ENCODE measurements at places on chromosomes 1 and 21. TPM values are rescaled to one million over a fixed set of nuclear protein-coding genes. Genes with fewer than 3 reads are reported as not detected.

GRCh38 chr1:53507116-53507820 is 48.1 kb downstream of the DMRTB1 start:
- H3K4me3 ChIP-seq: no peak overlapping the region
- no peak for DNase-seq
- peaks cover 12% of the 10 kb centered on the region for H3K27me3 ChIP-seq
- no peaks in the 10 kb centered on the region for H3K36me3 ChIP-seq

DNA sequence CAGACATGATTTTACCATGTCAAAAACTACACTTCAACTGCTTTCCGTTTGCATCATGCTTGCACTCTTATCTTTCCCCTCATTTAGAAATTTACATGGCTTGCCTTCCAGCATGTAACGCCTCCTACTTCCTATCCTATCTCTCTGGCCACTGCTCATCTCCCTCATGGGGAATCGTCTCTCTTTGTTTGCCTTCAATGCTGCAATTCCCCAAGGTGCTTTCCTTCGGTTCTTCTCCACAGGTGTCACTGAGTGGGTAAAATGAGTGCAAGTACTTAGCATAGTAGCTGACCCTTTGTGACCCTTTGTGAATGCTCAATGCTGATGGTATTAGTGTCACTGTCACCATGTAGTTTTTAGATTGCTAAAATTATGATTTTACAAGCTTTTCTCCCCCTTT is 63.1 kb downstream of the APP start:
- peaks cover 39% of the 10 kb centered on the region for H3K36me3 ChIP-seq
- no peaks in the 10 kb centered on the region for H3K27me3 ChIP-seq
- no peak overlapping the region for H3K27ac ChIP-seq

GRCh38 chr1:153380711-153381110 is 5.3 kb upstream of the S100A12 start:
- no peak for DNase-seq
- no peaks in the 10 kb centered on the region for H3K36me3 ChIP-seq
- peaks cover 31% of the 10 kb centered on the region for H3K4me1 ChIP-seq
- no peak overlapping the region for H3K4me3 ChIP-seq
- H3K27me3 ChIP-seq: no peaks in the 10 kb centered on the region

DNA sequence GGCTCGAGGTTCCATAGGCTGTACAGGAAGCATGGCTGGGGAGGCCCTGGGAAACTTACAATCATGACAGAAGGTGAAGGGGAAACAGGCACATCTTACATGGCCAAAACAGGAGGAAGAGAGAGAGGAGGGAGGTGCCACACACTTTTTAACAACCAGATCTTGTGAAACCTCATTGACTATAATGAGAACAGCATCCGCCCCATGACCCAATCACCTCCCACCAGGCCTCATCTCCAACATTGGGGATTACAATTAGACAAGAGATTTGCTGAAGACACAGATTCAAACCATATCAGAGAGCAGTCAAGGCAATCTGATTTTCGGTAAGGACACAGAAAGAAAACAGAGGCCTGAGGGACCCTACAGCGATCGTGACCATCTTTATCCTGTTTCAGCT is 41.7 kb downstream of the TNFRSF9 start:
- no peak for DNase-seq
- no peaks in the 10 kb centered on the region for H3K4me1 ChIP-seq
- H3K27me3 ChIP-seq: no peaks in the 10 kb centered on the region
- no peak overlapping the region for H3K4me3 ChIP-seq
- H3K36me3 ChIP-seq: no peaks in the 10 kb centered on the region
- H3K27ac ChIP-seq: no peak overlapping the region

- no peaks in the 10 kb centered on the region for H3K27me3 ChIP-seq
- no peaks in the 10 kb centered on the region for H3K4me1 ChIP-seq
- no peak for DNase-seq
- no peak overlapping the region for H3K27ac ChIP-seq
These were observed 4.0 kb upstream of the LHX8 start for GRCh38 chr1:75129983-75130789.

The S100A7A gene
- not detected for total RNA-seq

The IL19 gene
- not detected for total RNA-seq

The TSPAN2 gene
- total RNA-seq: 0.42 TPM

The LCE3E gene
- not detected for total RNA-seq

The OR2T35 gene
- not detected for total RNA-seq

The TSSK3 gene
- total RNA-seq: 2.0 TPM
